HT-29 (cell line): ENCODE measurements at places on chromosomes 5 and 9.

DNA sequence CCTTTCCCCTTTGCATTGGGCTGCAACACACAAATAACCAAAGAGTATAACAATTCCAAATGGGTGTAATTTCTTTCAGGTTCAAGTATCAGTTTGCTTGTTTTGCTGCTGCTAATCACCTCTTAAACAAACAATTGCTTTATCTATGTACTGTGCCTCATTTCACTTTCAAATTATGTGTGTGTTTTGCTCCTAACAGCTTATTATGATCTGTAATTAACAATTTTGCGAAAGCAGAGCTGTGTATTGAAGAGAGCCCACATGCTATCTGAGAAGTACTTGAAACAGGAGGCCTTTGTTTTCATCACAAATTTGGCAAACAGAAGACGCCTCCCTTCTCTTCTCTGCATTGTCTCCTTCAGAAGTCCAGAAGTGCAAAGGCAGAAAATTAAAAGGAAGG, 312.0 kb downstream of the TLE1 start:
- no peak for DNase-seq

DNA sequence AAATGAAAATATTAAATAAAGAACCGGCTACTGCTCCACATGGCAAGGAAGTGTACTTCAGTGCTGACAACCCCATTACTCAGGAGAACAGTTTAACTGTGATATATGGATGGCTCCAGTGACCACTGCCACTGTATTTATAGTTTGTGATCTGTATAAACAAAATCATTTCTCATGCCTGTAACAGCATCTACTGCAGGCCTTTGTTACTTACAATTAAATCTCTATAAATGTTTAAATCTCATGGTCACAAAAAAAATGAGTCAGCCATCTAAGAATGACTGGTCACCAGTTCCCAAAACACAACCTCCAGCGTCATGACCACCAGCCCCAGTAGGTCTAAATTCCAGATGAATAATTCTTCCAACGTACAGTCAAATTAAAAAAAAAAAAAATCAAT, 24.6 kb downstream of the SERINC5 start:
- DNase-seq = no peak

DNA sequence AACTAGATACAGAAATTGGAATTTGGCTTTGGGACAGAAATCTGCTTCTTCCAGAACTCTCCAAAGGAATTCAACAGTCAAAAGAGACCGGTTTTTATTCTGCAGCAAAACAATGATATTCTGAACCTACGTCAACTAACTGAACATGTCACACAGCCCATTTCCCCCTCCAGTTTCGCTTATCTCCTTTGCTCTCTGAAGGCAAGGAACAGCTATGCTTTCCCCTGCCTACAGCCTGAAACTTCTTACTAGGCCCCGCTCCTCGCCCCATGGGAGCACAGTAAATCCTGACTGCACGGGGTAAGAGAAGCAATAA, 488 bp downstream of the SKIC3 start:
- no peak for DNase-seq

- no peak for DNase-seq
Observed at GRCh38 chr9:108751369-108751768, 104.4 kb downstream of the ACTL7B start.

DNA sequence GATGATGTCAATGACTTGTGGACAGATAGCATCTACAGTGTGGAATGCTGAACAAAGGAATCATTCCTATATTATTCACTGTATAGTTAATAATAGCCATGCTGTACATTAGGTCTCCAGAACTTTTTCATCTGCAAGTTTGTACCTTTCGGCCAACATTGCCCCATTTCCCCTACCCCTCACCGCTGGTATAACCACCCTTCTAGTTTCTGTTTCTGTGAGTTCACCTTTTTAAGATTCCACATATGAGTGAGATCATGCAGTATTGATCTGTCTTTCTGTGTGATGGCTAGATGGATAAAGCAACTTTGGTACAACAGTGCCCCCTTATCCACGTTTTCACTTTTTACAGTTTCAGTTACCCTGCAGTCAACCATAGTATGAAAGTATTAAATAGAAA, 18.8 kb upstream of the ALDH1B1 start:
- DNase-seq = no peak

DNA sequence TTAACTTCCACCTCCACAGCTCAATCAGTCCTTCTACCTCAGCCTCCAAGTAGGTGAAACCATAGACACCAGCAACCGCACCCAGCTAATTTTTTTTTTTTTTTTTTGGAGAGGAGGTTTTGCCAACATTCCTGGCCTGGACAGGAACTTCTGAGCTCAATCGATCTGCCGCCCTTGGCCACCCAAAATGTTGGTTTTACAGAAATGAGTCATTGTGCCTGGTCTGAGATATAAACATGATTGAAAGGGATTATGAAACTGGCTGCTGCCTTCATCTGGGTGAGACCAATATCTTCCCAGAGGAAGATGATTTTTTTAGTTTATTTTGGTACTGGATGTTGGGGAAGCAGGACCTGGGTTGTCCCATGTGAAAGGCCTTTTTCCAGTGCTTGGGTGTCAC, 9.2 kb downstream of the TAF11L12 start:
- no peak for DNase-seq

- no peak for DNase-seq
Observed at GRCh38 chr9:129509533-129509928, 111.4 kb downstream of the C9orf50 start.

- no peak for DNase-seq
Observed at GRCh38 chr5:86665984-86666760, 48.4 kb downstream of the COX7C start.

DNA sequence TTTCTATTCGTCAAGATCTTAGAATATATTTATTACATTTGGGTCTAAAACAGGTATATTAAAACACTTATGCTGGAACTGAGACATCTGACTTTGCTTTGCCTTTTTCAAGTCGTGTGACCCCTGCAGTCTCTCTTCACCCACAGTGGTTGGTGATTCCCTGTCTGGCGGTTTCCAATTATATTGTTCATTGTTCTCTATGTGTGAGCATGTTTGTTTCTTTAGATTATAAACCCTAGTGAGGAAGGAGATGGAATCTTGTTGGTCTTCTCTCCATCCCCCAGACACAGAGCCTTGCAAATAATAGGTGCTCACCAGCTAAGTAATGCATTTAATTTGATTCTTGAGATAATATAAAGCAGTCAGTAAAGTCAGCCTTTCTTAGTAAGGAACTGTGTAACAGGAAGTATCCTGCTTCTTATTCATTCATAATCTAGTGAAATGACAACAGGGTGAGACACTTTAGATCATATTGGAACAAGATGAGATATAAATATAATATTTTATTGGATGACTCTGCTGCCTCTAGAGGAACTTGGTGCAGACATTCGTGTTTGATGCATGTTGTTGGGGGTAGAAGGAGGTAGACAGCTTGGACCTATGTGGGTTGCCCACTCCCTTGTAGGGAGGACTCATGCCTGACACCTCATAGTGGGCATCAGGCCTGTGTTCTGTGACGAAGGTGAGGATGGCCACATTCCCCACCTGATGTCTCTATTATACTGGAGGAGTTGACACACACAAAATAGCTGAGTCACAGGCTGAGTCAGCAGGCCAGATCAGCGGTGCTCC, 88.1 kb downstream of the FGF1 start:
- DNase-seq = peak; percentile 66

DNA sequence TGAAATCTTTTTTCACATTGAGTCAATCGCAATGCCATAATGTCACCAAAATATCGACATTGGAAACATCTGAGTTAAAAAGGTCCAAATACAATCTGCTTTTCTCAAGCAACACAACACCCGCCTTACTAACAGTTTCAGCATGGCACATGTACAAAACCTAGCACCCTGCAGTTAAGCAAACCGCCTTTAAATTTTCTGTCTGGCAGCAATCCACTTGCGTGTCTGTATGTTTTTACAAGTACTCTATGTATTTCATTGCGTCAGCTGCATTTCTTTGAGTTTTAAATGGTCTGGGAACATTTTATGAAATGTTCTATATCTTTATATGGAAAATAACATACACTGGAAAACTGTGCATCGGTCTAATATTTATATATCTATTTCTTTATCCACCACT, 134.6 kb downstream of the DENND1A start:
- no peak for DNase-seq

DNA sequence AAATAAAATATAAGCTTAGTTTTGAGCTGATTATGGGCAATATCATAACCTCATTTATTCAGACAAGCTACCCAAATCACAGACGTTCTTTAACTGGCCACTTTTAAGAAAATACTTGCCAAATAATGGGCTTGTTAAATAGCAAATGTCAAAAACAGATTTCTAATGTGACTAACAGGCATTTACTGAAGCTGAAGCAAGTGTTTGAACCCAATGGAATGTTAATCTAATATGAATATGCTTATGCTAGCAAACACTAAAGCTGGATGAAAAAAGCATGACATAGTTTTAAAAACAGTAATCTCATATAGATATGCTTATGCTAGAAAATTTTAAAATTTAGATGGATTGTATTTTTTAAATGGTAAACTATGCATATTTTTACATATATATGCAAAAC, 411.6 kb upstream of the PTGER4 start:
- DNase-seq = no peak

DNA sequence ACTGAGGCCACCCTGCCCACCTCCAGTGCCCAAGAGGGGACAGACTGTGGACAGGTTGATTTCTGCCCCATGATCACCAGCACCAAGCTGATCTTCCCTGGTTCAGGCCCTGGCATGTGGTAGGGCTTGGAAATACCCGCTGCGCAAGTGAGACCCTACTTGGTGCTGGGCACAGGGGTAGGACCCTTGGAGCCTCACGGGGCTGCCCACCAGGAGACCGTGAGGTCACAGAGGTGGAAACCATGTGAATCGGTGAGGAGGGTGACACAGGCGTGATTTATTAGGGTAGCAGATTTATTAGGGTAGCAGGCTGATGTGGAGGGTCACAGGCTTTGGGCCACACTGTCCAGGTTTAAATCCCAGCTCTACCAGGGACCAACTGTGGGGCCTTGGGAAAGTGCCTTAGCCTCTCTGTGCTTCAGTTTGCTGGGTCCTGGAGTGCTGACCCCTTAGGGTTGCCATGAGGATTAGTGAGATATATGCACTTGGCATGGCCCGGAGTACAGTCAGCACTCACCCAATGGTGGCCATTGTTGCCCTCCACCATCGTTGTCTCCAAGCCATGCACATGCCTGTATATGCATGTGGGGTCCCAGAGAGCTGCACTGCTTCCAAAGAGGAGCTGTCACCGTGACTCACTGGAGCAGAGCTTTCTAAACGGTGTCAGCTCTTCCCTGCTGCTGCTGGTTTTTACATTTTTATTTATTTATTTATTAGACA, 20.9 kb upstream of the DUSP1 start:
- no peak for DNase-seq

- DNase-seq = no peak
Observed at GRCh38 chr9:87529671-87530070, 32.0 kb downstream of the DAPK1 start.

DNA sequence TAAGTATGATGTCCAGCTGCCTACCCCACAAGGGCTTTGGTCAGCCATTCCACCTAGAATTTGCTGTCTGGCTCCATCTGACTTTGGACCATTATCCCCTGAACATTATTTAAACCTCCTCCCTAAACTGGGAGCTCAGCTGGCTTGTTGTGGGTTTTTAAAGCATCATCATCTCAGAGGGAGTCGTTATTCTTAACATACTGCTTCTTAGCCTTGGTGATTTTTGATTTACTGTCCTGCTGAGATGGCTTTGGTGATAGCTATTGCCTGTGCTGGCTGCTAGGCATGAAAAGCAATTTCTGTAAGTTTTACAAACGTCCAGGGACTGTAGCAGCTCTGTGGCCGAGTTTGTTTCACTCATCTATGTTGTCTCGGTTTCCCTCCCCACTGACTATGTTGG, 256.1 kb downstream of the NR3C1 start:
- no peak for DNase-seq

GRCh38 chr9:126621919-126622735, 8.4 kb downstream of the LMX1B start:
- no peak for DNase-seq

DNA sequence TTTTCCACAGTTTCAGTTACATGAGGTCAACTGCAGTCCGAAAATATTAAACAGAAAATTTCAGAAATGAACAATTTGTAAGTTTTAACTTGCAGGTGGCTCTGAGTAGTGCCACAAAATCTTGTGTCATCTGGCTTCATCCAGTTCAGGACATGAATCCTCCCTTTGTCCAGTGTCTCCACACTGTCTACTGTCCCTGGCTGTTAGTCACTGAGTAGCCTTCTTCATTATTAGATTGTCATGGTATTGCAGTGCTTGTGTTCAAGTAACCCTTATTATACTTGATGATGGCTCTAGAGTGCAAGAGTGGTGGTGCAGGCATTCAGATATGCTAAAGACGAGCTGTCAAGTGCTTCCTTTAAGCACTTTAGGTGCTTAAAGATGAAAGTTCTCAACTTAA, 65.3 kb downstream of the CFAP95 start:
- no peak for DNase-seq

- no peak for DNase-seq
Observed at GRCh38 chr5:117496801-117497200, 922.2 kb upstream of the SEMA6A start.

- no peak for DNase-seq
Observed at GRCh38 chr5:135060021-135060420, 26.0 kb upstream of the PITX1 start.

- no peak for DNase-seq
Observed at GRCh38 chr5:112635771-112636731, 101.6 kb upstream of the APC start.

DNA sequence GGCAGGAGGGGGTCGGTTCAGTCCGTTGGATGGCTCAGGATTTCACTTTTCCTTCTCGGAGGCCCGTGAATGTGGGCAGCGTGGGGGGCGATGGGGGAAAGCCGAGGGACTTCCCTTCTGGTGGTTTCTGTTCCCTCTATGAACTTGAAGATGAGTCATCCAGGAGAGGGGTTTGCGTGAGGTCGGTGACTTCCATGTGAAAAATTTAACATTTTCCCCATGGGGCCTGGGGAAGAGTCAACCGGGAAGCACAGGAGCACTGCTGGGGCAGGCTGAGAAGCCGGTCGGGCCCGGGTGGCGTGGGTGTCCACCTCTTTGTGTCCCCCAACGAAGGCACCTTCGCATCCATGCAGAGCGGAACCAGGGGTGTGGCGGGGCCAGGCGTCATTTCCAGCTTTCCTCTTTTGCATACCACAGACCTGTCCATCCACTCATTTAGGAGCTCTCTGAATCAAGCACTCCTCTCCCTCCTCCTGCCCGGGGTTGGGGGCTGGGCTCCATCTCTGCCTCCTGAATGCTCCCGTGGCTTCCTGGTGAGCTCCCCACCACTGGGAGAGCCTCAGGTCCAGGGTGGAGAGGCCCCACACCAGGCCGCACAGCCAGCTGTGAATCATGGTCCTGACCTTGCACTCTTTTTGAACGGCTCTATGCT, 68.4 kb downstream of the ANKRD33B start:
- DNase-seq = no peak

DNA sequence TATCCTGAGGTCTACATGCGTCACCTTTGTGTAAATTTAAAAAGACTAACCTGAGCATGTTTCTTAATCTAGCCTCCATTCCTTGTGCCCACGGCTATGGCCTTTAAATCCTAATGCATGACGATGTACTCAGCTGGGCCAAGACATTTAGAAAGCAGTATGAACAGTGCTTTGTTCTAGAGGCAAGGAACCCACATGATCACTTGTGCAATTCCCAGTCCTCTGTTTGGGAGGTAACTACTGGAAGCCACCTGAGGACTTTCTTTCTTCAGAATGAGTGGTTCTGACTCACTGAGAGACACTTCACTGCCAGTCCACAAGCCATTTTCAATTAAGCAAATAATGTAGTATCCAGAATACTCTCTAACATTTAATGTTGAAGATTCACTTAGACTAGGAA, 181.3 kb downstream of the RAB3C start:
- DNase-seq = no peak

GRCh38 chr9:126704892-126705766, 91.4 kb downstream of the LMX1B start:
- peak; percentile 80 for DNase-seq
